Activated CD4-positive, CD25-positive, alpha-beta regulatory T cell treated with anti-CD3 and anti-CD28 coated beads, Interleukin-2, amount 50 U/mL, for 16 hours (primary cell): ENCODE measurements at places on chromosomes 12 and 14.

GRCh38 chr12:86249276-86249675 is 6.9 kb downstream of the MGAT4C start:
- DNase-seq: no peak

GRCh38 chr14:89801136-89801535 is 153.4 kb downstream of the EFCAB11 start:
- no peak for DNase-seq

GRCh38 chr12:111557271-111558106 is 41.6 kb downstream of the ATXN2 start:
- DNase-seq: no peak

GRCh38 chr12:40165179-40165578 is 59.3 kb upstream of the SLC2A13 start:
- no peak for DNase-seq

DNA sequence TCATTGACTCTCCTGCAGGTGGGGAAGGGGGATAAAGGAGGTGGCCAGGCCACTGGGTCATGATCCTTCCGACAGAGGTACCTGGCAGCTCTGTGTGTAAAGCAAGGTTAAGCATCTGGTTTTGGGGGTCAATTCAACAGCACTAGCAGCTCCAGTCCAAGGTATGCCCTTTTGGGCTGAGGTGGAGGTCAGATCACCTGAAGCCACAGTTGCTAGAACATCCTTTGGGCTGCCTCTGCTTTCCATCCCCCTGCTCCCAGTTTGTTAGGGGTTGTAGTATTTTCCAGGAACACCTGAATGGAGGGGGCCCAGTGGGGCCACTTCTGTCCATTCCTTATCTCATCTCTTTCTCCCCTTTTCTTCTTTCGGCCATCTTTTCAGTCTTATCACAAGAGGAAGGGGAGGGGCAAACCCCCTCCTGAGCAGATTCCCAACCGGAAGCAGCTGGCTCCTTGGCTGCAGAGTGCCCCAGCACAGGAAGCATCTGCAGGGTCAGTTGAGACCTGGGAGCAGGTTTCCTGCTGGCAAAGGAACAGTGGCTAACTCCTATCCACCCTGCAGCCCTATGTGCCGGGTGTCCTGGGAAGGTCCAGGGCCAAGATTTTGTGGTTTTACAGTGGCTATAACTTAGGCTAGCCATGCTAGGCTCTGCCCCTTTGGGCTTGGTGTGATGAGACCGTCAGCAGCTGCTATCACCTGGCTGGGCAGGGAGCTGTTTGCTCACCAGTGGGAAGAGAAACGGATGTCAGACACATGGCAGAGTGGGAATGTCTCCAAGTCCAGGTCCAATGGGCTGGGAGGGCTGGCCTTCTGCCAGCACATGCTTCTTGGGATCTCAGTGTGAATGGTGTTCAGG is 40.2 kb downstream of the SH2B3 start:
- DNase-seq: no peak

- no peak for DNase-seq
Measured at GRCh38 chr12:7961395-7962178, 25.6 kb upstream of the SLC2A3 start.

DNA sequence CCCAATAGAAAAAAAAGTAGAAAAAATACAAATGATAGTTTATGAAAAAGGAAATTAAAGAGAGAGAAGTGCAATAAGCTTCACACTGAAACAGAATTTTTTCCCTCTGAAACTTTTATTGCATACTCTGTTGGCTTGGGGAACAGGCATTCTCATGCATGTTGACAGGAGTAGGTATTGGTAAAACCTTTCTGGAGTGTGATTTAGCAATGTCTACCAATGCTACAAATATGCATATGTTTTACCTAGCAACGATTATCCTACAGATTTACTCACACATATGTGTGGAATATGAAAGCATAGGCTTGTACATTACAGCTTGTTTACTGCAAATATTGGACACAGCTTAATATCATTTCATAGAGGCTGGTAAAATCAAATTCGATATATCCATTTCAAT is 125.7 kb upstream of the MYF6 start:
- DNase-seq: no peak

GRCh38 chr12:122393817-122394216 is 28.7 kb downstream of the CLIP1 start:
- no peak for DNase-seq

GRCh38 chr12:106113042-106113441 is 25.7 kb downstream of the NUAK1 start:
- no peak for DNase-seq

DNA sequence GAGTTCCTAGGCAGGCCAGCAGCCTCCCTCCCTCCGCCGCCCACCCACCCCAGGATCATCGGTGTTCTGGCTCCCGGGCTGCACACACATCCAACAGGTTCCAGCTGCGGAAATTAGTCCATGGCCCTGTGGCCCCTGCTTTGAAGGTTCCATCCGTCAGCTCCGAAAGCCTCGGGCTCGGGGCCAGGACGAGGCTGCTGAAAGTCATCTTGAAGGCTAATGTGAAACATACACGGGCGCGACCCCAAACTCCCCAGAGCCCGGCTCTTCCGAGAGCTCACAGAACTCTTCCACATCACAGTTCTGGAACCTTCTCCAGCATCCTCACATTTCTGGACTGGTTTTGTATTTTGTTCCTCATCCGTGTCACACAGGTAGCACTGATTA is 19.8 kb downstream of the KDM2B start:
- no peak for DNase-seq

DNA sequence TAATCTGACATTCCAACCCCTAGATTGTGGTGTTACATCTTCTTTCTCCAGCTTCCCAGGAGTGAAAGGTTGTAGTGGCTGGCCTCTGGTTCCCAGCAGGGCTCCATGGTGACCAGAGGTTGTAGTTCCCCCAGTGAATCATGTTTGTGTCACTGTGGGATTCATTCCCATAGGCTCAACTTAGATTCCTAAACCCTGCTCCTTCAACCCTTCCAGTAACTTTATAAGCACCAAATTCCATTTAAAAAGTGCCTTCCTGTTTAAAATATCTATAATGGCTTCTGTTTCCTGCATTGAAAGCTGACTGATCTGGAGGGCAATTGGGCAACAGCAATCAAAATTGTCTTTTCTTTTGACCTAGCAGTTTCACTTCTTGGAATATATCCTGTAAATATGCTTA is 40.5 kb upstream of the TBC1D15 start:
- DNase-seq: no peak

DNA sequence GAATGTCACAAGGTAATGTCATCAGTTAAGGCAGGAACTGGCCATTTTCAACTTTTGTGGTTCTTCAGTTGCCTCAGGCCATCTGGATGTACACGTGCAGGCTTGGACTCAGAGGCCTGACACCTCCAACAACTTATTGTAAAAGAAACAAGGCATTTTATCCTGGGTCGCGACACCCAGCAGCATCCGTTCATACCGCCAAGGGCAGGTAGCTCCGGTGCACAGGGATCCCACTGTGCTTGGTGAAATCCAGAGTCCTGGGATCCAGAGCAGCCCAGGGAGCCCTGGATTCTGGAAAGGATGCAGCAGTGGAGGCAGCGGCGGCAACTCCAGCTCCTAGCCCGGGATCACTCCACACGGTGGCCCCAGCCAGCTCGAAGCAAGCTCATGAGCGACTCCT is 380.9 kb upstream of the STXBP6 start:
- no peak for DNase-seq

DNA sequence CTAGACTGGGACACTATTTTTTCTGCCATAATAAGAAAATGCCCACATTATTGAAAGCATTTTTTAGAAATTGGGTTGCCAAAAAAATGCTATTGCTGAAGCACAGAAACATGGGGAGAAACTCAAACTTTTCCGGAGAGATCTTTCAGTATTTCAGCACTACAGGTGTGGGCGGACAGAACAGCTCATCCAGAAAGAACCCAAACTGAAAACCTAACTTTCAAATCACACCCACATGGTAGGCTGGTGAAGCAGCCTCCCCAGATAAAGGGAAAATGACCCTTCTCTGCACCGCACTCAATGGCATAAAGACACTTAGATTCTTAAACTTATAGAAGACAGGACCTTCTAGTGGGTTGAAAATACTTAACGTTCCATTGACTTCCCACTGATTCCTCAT is 62.3 kb upstream of the TMPO start:
- DNase-seq: no peak

DNA sequence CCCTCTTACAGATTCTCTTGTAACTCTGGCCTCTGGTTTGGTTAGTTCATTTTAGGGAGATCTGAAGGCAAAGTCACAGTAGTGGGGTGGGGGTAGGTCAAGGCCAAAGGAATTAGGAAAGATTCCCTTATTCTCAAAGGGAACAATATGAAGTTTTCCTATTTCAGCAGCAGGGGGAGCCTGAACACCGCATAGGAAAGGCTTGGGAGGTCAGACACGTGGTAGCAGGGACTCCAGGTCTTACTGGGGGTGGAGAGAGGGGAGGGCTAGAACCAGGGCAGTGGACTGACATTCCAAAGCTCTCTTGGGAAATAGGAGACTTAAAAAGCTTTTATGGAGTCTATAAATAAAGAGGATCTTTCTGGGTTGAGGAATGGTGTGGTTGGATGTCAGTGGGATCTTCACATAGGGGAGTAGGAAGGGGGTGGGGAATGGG is 1.3 kb downstream of the ZC3H10 start:
- DNase-seq: peak; percentile 31

DNA sequence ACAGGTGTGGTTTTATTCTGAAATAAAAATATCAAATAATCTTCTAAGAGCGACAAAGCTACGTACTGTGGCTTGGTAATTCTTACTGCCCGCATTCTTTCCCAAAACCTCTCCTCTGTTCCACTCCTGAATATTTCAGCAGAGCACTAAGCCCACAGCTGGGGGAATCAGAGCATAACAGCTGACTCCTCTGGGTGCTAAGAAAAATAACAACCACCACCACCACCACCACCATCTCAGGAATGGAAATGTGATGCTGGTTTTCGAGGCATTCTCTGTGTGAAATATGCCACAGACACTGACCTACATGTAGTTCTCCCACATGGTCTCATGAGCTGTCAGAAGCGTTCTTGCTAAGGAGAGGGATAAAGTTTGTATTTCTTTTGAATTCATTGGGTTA is 183.7 kb downstream of the BMP4 start:
- DNase-seq: no peak

- no peak for DNase-seq
Measured at GRCh38 chr14:36971263-36971855, 201.0 kb downstream of the SLC25A21 start.

DNA sequence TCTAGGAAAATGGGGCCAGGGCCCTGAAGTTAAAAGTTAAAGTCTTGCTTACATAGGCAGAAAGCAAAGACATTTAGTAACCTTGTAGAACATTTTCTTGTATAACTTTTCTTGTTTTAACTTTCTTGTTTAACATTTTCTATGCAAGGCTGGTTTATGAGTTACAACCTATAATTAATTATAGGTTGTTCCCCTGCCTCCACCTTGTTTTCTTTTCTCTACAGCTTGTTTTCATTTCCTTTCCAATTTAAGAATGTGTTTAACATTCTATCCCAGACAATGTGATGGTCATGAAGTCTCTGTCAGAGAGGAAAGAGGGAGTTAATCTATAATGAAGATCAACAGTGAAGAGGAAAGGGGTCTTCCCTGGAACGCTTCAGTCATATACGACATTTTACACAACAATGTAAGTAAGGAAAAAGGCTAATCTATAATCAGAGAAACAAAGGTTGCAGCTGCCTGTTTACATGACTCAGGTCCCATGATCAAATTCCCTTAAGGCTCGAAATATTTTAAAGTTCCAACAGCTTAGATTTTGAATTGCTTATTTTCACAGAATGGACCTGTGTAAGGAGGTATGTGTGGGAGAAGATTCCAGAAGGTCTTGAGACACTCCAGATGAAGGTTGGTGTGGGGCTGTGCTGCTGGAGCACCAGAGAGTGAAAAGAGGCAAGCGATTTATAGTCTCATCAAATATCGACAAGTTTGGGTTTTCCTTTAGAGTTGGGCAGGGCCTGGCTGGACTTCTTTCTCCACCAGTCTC is 34.2 kb upstream of the TCL1B start:
- DNase-seq: no peak

GRCh38 chr12:116184763-116185162 is 92.7 kb downstream of the MED13L start:
- DNase-seq: no peak

DNA sequence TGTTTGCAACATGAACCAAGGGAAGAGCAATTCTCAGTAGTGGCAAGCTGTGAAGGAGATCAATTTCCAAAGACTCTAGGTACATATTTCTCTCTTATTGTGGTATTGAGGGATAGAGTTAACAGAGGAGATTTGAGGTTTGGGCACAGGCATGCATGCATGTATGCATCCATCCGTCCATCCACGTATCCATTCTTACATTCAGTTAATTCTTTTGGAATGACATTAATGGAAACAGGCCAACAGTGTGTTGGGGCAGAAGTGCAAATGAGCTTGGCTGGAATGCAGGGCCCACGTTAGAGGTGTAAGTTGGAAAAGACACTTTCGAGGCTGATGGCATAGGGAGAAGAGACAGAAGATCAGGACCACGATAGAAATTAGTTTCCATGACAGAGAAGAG is 216.9 kb upstream of the PELI2 start:
- no peak for DNase-seq

DNA sequence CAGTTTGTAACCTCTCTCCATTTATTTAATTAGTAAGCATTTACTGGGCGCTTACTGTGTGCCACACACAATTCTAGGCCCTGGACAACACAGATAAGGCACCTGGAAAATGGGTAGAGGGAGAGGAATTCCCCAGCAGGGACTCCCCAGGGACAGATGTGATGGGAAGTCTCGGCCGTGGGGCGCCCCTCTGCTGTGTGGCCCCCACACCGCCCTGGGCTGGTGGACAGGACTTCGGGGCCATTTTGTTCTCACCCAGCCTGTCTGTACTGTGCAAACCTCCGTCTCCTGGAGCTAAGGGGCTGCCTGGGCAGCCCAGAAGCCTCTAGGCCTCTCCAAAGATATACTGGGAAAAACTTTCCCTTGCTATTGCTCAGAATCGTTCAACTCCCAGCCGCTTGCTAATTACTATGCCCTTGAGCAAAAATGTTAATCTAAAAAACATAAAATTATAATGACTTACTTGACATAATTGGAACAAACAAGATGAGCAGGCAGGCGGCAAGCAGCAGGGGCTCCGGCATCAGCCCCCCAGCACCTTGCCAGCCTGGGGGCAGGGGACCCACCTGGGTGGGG is 64.4 kb upstream of the NCOR2 start:
- DNase-seq: no peak

GRCh38 chr14:105180592-105181548 is at the start of gene NUDT14:
Gene NUDT14, minus strand, starts transcription at chr14:105181312. Its CDS starts 103 bp downstream, at chr14:105181209.
- DNase-seq: peak; percentile 75

GRCh38 chr12:111448266-111448830 is 42.6 kb downstream of the SH2B3 start:
- DNase-seq: no peak
